ENCODE measurements at places on chromosomes 13 and 19. TPM values are rescaled to one million over a fixed set of nuclear protein-coding genes. Genes with fewer than 3 reads are reported as not detected.

ZNF571 gene
- 1.9 TPM for total RNA-seq

DNA sequence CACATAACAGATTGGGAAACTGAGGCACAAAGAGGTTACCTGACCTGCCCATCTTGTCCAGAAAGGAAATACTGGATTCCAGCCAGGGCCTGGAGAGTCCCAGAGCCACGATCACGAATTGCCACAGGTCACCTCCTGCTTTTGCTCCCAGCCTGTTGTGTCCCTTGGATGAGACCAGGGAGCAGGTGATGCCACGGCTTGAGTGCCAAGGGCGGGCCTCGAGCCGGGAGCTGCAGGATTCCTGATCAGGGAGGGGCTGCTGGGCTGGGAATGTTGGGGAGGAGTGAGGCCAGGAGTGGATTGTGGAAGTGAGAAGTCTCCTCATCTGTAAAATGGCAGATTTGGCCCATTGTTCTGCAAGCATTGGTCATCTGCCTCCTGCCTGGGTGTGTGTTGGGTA lies 29.4 kb downstream of the DNM2 start:
- peak; percentile 87 for DNase-seq

DNA sequence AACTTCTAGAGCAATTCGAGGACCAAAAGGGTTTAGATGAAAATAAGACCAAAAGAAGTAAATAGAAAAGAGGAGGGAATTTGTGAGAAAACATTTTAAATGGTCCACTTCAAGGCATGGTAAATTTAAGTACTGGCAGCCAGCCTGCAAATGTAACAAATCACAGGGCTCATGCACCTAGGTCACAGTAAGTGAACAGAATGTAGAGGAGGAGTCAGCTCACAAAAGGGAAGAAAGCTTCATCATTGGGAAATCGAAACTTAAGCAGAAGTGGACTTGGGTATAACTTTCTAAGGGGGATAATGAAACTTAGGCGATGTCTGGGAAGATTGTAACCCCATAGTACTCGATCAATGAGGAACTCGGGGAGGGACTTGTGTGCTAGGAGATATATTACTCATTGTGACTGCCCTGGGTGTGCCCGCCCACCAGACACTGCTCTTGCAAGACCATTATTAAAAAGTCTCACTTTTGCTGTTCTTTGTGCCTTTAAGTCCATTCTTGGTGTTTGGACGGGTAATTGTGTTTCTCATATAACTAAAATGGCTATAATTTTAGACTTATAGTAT lies 1053.6 kb upstream of the MIR17HG start:
- DNase-seq, result no peak

CNFN gene
- total RNA-seq, result not detected

PALM3 gene
- 0.53 TPM for total RNA-seq

DNA sequence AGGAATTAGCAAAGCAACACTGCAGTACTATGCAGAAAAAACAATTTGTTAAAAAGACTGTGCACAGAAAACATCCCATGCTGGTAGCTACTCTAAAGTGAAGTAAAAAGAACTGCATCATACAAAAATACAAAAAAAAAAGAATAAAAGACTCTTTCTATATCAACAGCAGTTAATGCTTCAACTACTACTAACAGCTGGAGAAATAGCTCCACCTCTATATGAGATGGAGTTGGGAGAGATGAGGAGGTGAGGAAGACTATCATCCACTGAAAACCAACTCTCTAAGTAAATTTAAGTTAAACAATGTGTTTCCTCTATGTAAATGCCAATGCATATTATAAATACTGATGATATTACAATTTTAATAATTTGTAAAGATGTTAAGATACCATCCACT lies 1.8 kb downstream of the ZC3H13 start:
- no peak for DNase-seq

GRCh38 chr19:18716857-18717256 lies 33.4 kb downstream of the CRTC1 start:
- no peak for DNase-seq

FFAR1 gene
- not detected for total RNA-seq

DNA sequence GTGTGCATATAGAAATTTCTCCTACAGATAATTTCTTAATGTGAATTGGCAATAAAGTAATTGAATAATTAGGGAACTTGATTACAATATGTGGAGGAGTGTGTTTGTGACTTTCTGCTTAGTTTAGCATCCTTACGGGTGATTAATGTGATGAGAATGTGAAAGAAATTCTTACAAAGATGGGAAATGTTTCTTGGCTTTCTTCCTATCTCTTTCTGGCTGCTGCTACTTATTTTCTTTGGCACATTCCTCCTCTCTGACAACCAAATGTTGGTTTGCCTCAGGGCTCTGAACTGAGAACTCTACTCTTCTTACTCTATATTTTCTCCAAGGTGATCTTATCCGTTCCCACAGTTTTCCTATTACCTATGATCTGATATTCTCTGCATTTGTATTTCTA lies 300.1 kb downstream of the TBC1D4 start:
- no peak for DNase-seq

DNA sequence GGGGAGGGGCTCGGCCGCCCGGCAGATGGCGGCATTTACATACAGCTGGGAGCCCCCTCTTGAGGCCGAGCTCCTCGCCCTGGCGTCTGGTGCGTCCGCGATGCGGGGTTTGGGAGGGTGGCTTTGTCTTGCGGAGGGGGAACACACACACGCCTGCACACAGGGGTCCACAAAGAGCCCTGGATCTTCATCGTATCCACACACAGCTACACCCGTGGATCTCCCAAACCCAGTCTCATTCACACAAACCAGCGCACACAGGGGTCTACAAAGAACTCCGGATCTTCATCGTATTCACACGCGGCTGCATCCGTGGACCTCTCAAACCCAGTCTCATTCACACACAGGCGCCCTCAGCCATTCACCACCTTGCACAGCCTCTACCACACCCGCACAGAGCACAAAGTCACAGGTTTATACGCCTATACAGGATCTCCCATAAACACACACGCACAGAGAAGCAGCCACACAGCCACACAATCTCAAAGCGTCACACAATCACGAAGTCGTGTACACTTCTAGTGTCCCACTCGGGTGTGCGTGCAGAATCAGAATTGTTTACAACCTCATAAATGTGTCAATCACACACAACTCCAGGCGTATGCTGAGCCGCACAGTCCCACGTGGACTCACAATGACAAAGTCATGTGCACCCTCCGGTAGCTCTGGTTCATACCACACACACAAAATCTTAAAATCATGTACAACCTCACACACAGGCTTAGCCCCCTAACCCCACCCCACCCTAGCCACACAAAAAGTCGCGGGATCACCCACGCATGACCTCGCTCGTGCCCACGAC lies 550 bp upstream of the DLL3 start:
- DNase-seq, result peak; percentile 55

DNA sequence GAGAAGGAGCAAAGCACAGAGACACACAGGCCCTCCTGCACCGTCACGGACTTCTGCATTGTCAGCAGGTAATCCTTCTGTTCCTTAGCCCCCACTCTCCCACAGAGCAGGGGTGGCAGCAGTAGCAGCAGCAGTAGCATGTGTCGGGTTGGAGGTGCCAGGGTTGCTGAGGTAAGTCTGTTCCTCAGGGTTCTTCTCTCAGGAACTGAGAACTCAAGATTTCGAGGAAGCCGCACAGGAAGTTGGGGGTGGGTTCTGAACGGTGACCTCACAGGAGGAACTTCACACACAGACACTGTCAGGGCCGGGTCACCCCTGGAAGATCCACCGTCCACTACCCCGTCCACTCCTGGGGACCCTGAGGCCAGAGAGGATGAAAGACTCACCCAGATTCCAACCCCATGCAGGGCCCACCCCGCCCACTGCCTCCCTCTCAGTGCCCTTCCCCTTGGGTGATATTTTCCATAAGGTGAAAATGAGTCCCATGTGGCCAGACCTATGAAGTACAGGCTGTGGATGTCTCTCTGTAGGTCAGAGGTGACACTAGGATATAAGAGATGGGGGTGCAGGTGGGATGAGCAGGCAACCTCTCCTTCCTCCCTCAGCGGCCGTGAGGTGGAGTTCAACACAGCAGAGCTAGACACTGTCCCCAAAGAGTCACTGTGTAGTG lies at the start of gene SIGLEC12:
TSS of gene SIGLEC12 (minus strand) at position 207 of the 670 bp plus-strand sequence. CDS start at position 140, 67 bp downstream.
- DNase-seq, result peak; percentile 62

- DNase-seq, result no peak
These were observed 921 bp upstream of the POLD1 start for GRCh38 chr19:50383001-50383851.

GRCh38 chr13:30816736-30817135 lies 81.4 kb downstream of the ALOX5AP start:
- DNase-seq, result no peak
